ENCODE measurements at places on chromosomes 7 and 10.

- no peaks in the 10 kb centered on the region for H3K4me1 ChIP-seq
- H3K36me3 ChIP-seq = no peaks in the 10 kb centered on the region
- no peak overlapping the region for H3K4me3 ChIP-seq
- DNase-seq = no peak
Measured at GRCh38 chr10:78416031-78417011, 382.7 kb downstream of the RPS24 start.

DNA sequence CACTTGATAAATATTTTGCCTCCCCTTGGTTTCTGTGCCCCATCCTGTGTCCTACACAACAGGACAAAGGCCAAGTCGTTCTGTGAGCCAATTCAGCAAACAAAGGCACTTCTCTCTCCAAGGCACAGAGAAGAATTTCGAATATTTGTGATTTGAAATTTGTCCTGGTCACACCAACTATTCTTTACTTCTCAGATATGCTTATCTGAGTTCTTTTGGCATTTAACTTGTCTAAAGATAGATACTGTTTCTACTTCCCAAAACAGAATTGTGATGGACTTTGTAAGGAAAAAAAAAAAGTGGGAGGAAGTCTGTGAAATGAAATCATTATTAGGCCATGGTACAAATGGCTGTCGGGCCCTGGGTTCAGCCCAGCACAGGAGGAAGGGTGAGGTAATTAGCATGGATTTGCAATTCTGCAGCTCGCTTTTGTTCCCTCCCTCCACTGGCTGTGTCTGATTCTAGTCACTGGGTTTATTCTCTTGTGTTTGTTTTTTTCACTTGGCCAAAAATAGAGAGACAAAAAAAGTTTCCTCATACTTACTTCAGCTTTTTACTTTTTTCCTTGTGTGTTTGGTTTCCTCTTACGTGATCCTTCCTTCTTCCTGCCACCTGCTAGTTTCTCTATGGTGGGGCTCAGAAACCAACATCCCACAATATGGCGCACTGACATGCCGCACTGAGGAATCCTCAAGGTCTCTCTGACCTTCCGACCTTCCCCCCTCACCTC, 108.2 kb upstream of the MKLN1 start:
- no peaks in the 10 kb centered on the region for H3K36me3 ChIP-seq
- peak overlapping the region; percentile 48 for H3K27ac ChIP-seq
- no peaks in the 10 kb centered on the region for H3K27me3 ChIP-seq
- H3K4me3 ChIP-seq = no peak overlapping the region

GRCh38 chr7:115299397-115300037, 377.6 kb downstream of the MDFIC start:
- no peaks in the 10 kb centered on the region for H3K27me3 ChIP-seq
- DNase-seq = no peak
- H3K4me3 ChIP-seq = no peak overlapping the region
- no peak overlapping the region for H3K27ac ChIP-seq
- H3K36me3 ChIP-seq = no peaks in the 10 kb centered on the region

- no peaks in the 10 kb centered on the region for H3K27me3 ChIP-seq
- H3K4me3 ChIP-seq = no peak overlapping the region
- DNase-seq = no peak
- no peak overlapping the region for H3K27ac ChIP-seq
- H3K36me3 ChIP-seq = no peaks in the 10 kb centered on the region
Measured at GRCh38 chr7:69389216-69389615, 209.1 kb upstream of the AUTS2 start.

GRCh38 chr7:99368750-99369389, 5.7 kb upstream of the ARPC1B start:
- H3K4me1 ChIP-seq = peaks cover 17% of the 10 kb centered on the region
- no peaks in the 10 kb centered on the region for H3K27me3 ChIP-seq
- no peak overlapping the region for H3K4me3 ChIP-seq
- H3K36me3 ChIP-seq = peaks cover 51% of the 10 kb centered on the region
- no peak for DNase-seq
- no peak overlapping the region for H3K27ac ChIP-seq

GRCh38 chr10:20740120-20740519, 157.0 kb downstream of the NEBL start:
- DNase-seq = no peak
- no peaks in the 10 kb centered on the region for H3K27me3 ChIP-seq
- no peak overlapping the region for H3K4me3 ChIP-seq

GRCh38 chr10:97573672-97574071, 1.1 kb downstream of the ANKRD2 start:
- DNase-seq = no peak
- peaks cover 8% of the 10 kb centered on the region for H3K36me3 ChIP-seq
- H3K27ac ChIP-seq = no peak overlapping the region
- H3K27me3 ChIP-seq = peaks cover 11% of the 10 kb centered on the region

DNA sequence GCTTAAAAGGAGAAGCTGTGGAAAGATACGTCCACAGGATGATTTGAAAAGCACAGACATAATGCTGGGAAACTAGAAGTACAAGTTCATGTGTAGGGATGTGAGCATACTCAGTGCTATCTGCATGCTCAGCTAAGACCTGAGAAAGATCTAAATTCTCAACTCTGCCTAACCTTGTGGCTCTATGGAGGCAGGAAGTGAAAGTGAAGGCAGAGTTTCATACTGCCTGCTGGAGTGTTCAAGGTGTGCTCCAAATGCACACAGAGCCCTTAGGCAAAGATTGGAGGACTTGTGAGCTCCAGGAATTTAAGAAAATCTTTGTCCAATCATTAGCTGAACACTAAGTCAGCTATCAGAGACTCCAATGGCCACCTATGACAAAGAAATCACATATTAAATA, 190.9 kb downstream of the RNLS start:
- DNase-seq = no peak
- no peak overlapping the region for H3K27ac ChIP-seq
- no peaks in the 10 kb centered on the region for H3K36me3 ChIP-seq
- no peaks in the 10 kb centered on the region for H3K27me3 ChIP-seq
- no peak overlapping the region for H3K4me3 ChIP-seq

- DNase-seq = no peak
- no peak overlapping the region for H3K27ac ChIP-seq
- H3K4me3 ChIP-seq = no peak overlapping the region
Measured at GRCh38 chr7:133025056-133025455, 56.8 kb downstream of the CHCHD3 start.

DNA sequence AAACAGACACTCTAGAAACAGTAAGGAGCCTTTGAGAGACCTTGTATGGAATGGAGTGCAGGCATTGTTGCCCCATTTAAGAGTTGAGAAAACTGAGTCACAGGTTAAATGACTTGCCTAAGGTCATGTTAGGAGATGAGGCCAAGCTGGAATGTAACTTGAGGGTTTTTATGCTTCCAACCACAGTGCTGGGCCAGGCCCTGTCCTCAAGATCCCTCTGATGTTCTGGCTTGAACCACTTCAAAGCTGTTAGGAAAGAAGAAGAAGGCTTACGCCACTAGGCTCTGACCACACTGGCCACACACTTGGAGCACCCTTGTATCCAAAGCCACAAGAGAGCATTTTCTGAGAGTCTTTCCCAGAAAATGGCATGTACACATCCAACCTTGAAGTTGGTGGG, 42.7 kb downstream of the PLAU start:
- no peaks in the 10 kb centered on the region for H3K27me3 ChIP-seq
- H3K27ac ChIP-seq = no peak overlapping the region
- DNase-seq = no peak
- H3K4me3 ChIP-seq = no peak overlapping the region

- peaks cover 38% of the 10 kb centered on the region for H3K36me3 ChIP-seq
- DNase-seq = no peak
- no peaks in the 10 kb centered on the region for H3K27me3 ChIP-seq
- H3K4me1 ChIP-seq = peaks cover 29% of the 10 kb centered on the region
- H3K4me3 ChIP-seq = no peak overlapping the region
Measured at GRCh38 chr10:72238392-72239175, 22.5 kb upstream of the ASCC1 start.

- no peak for DNase-seq
- no peaks in the 10 kb centered on the region for H3K36me3 ChIP-seq
- no peaks in the 10 kb centered on the region for H3K4me1 ChIP-seq
Measured at GRCh38 chr10:57815949-57816348, 451.7 kb downstream of the IPMK start.

DNA sequence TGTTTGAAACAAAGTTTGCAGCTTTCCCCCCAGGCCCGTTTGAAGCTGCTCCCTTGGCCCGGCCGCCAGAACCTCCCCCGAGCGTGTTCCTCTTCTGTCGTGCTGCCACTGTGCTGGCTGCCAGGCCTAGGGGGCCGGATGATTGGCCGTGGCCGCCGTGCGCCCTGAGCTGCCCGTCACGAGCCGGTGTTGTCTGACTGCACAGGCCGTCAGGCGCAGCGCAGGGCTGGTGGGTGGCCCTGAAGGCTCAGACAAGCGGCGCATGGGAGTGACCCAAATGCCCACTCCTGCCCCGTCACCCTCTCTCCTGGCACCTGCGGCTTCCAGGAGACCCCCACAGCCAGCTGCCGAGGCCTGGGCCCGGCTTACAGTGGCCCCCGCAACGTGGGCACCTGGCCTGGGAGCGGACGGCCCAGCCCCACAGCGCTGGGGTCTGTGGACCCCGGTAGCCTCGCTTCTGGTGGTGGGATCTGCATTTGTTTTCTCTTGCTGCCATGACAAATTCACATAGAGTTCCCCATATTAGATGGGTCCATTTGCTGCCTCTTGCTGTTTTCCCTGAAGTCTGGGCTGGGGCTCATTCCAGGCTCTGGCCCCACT, 13.1 kb downstream of the JAKMIP3 start:
- H3K4me3 ChIP-seq = no peak overlapping the region
- no peaks in the 10 kb centered on the region for H3K27me3 ChIP-seq
- H3K27ac ChIP-seq = no peak overlapping the region
- DNase-seq = peak; percentile 1

GRCh38 chr10:120794390-120794789, 56.8 kb upstream of the WDR11 start:
- H3K4me1 ChIP-seq = no peaks in the 10 kb centered on the region
- no peak overlapping the region for H3K27ac ChIP-seq
- DNase-seq = no peak
- H3K27me3 ChIP-seq = no peaks in the 10 kb centered on the region

- H3K27me3 ChIP-seq = no peaks in the 10 kb centered on the region
- DNase-seq = no peak
- no peak overlapping the region for H3K4me3 ChIP-seq
- H3K27ac ChIP-seq = no peak overlapping the region
- H3K4me1 ChIP-seq = no peaks in the 10 kb centered on the region
Measured at GRCh38 chr7:14207138-14207537, 217.7 kb upstream of the ETV1 start.

DNA sequence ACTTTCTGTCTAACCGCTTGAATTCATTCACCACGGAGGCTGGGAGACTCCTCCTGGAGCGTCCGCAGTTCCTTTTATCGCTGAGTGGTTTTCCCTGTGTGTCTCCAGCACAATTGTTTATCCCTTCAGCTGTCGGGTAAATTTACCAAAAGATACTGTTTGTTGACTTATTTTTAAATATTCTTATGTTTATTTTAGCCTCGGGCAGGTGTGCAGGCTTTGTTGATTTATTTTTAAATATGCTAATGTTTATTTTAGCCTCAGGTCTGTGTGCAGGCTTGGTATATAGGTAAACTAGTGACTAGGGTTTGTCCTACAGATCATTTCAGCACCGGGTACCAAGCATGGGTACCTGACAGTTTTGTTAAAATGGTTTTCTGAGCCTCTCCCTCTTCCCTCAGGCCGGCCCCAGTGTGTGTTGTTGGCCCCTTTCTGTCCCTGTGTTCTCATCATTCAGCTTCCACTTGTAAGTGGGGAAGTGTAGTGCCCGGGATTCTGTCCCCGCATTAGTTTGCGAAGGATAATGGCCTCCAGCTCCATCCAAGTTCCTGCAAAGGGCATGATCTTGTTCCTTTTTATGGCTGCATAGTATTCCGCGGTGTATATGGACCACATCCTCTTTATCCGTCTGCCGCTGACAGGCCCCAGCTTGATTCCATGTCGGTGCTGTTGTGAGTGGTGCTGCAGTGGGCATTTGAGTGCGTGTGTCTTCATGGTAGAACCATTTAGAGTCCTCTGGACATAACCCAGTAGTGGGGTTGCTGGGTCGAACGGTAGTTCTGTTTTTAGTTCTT, 5.3 kb downstream of the GET4 start:
- H3K36me3 ChIP-seq = peaks cover 6% of the 10 kb centered on the region
- no peak overlapping the region for H3K27ac ChIP-seq
- H3K4me3 ChIP-seq = no peak overlapping the region
- DNase-seq = no peak
- H3K27me3 ChIP-seq = no peaks in the 10 kb centered on the region

GRCh38 chr10:4740471-4740870, 85.5 kb upstream of the AKR1E2 start:
- no peaks in the 10 kb centered on the region for H3K4me1 ChIP-seq
- peak; percentile 46 for DNase-seq
- peaks cover 5% of the 10 kb centered on the region for H3K27me3 ChIP-seq
- H3K27ac ChIP-seq = no peak overlapping the region
- H3K4me3 ChIP-seq = no peak overlapping the region
- H3K36me3 ChIP-seq = no peaks in the 10 kb centered on the region

DNA sequence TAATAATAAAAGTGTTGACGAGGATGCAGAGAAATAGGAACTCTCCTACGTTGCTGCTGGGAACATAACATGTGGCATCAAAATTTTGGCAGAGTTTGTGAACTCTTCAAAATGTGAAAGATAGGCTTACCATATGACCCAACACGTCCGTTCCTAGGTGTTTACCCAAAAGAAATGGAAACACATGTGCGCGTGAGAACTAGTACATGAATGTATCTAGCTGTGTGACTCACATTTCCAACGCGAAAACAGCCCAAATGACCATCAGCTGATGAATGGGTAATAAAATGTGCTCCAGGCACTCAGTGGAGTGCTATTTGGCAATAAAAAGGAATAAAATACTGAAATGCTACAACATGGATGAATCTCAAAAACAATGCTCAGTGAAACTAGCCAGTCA, 10.4 kb upstream of the ELFN1 start:
- peaks cover 78% of the 10 kb centered on the region for H3K27me3 ChIP-seq
- peaks cover 10% of the 10 kb centered on the region for H3K4me1 ChIP-seq
- DNase-seq = no peak
- no peaks in the 10 kb centered on the region for H3K36me3 ChIP-seq

- peaks cover 11% of the 10 kb centered on the region for H3K4me1 ChIP-seq
- H3K27me3 ChIP-seq = no peaks in the 10 kb centered on the region
- no peaks in the 10 kb centered on the region for H3K36me3 ChIP-seq
- no peak for DNase-seq
- no peak overlapping the region for H3K27ac ChIP-seq
- H3K4me3 ChIP-seq = no peak overlapping the region
Measured at GRCh38 chr10:11557513-11557912, 53.9 kb downstream of the USP6NL start.

- DNase-seq = peak; percentile 62
- no peak overlapping the region for H3K4me3 ChIP-seq
- no peaks in the 10 kb centered on the region for H3K36me3 ChIP-seq
- no peaks in the 10 kb centered on the region for H3K4me1 ChIP-seq
- H3K27me3 ChIP-seq = no peaks in the 10 kb centered on the region
Measured at GRCh38 chr7:184294-185264, 7.8 kb upstream of the FAM20C start.

GRCh38 chr7:76340617-76341131, 18.1 kb downstream of the YWHAG start:
- no peak for DNase-seq
- H3K4me3 ChIP-seq = no peak overlapping the region
- H3K27me3 ChIP-seq = no peaks in the 10 kb centered on the region
- peaks cover 71% of the 10 kb centered on the region for H3K4me1 ChIP-seq

- no peaks in the 10 kb centered on the region for H3K36me3 ChIP-seq
- peaks cover 5% of the 10 kb centered on the region for H3K4me1 ChIP-seq
- no peak for DNase-seq
- no peak overlapping the region for H3K27ac ChIP-seq
Measured at GRCh38 chr7:134129856-134130523, 2.9 kb downstream of the LRGUK start.

- no peak overlapping the region for H3K27ac ChIP-seq
- H3K36me3 ChIP-seq = no peaks in the 10 kb centered on the region
- no peak for DNase-seq
- H3K27me3 ChIP-seq = no peaks in the 10 kb centered on the region
- H3K4me3 ChIP-seq = no peak overlapping the region
Measured at GRCh38 chr10:37403776-37404175, 278.4 kb downstream of the ANKRD30A start.
